ENCODE measurements at places on chromosomes 3 and 15.

DNA sequence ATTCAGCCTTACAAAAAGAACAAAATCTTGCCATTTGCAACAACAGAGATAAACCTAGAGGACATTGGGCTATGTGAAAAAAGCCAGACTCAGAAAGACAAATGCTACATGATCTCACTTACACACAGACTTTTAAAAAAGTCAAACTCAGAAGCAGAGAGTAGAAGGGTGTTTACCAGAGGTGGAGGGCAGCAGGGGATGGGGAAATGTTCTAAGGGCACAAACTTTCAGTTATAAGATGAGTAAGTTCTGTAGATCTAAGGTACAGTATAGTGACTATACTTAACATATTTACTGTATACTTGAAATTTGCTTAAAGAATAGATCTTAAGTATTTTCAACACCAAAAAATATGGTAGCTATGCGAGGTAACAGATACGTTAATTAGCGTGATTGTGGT is 3.0 kb downstream of the MYEF2 start:
- no peak for DNase-seq

GRCh38 chr3:153291059-153291685 is 129.1 kb downstream of the RAP2B start:
- no peak for DNase-seq

- DNase-seq = no peak
Observed at GRCh38 chr3:19148768-19149091, 420 bp downstream of the KCNH8 start.

GRCh38 chr3:21779909-21780308 is 28.9 kb upstream of the ZNF385D start:
- DNase-seq = no peak

DNA sequence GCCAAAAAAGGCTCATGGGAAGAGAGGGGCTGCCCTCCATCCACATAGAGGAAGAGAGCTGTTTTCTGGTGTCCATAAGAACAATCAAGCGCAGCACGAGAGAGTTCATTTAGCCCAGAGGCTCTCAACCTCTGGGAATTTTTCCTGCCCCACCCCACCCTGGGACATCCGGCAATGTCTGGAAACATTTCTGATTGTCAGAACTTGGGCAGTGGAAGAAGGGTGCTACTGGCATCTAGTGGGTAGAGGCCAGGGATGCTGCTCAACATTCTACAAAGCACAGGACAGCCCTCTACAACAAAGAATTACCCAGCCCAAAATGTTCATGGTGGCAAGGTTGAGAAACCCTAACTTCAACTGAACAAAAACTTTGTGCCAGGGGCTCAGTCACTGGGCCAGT is 92.9 kb downstream of the RAB11A start:
- DNase-seq = no peak

DNA sequence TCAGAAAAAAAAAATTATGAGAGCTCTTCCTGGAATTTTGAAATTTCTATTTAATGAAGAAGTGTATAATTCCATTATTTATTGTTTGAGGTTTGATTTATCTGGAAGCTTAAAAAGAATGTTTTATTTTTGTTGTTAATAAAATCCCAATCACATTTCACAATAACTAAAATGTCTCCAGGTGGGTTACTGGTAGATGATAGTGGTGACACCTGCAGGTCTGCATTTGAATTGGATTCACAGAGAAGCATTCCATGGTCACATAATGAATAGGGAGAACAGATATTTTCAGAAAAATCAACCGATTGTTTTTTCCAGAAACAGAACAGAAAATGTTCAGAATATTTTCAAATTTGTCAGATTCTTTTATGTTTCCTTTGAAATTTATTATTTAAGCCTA is 48.3 kb downstream of the ASB7 start:
- no peak for DNase-seq

DNA sequence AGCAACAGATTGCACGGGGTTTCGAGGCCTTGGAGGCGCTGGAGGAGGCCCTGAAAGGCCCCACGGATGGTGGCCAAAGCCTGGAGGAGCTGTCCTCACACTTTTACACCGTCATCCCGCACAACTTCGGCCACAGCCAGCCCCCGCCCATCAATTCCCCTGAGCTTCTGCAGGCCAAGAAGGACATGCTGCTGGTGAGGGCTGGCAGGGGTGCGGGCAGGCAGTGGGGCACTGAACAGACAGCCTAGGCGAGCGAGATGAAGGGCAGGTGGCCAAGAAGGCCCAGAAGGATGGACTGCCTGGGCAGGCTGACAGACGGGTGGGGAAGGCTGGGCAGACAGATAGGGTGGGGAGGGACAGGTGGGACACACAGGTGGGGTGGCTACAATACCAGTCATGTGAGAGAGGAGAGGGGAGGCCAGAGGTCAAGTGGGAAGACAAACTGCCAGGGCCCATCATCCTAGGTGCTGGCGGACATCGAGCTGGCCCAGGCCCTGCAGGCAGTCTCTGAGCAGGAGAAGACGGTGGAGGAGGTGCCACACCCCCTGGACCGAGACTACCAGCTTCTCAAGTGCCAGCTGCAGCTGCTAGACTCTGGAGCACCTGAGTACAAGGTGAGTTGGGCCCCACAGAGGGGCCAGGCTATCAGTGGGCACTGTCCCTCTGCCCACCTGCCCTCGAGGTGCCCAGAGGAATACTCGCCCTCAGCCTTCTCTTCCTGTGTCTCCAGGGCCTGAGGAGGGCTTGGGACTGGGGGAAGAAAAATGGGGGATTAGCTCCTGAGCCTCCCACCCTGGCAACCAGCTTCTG is 3.1 kb downstream of the PARP3 start:
- no peak for DNase-seq

- DNase-seq = no peak
Observed at GRCh38 chr15:64943512-64944225, 32.0 kb downstream of the ANKDD1A start.

DNA sequence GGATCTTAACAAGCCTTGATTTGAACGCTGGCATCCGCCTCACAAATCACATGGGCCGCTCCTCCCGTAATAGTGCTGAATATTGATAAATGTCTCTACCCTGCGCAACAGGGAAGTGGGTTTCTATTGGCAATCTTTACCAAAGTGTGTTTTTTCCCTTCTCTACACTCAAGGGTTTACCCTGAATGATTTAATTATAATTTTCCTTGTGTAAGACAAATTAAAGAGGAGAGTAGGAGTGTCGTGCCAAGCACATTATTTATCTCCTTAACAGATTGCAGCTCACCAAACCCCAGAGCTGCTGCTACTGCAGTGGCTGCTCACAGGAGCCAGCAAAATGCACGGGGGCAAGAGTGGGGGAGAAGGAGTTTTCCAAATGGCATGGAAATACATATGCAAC is 545.8 kb downstream of the FOXP1 start:
- no peak for DNase-seq

DNA sequence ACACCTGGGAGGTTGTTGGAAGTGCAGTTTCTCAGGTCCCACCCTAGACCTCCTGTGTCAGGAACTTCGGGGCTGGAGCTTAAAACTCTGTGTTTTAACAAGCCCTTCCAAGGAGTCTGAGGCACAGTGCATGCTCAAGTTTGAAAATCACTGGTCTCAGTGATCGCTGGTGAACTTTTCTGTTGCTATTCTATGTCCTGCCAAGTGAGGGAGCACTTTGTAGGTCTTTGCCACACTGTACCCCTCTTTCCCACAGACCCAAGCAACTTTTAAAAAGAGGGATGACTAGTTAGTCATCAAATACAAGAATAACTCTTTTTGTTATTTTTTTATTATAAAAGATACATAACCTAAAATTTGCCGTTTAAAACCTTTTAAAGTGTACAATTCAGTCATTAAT is 133.7 kb downstream of the AGBL1 start:
- no peak for DNase-seq

- DNase-seq = no peak
Observed at GRCh38 chr15:67335534-67336222, 81.1 kb downstream of the IQCH start.

DNA sequence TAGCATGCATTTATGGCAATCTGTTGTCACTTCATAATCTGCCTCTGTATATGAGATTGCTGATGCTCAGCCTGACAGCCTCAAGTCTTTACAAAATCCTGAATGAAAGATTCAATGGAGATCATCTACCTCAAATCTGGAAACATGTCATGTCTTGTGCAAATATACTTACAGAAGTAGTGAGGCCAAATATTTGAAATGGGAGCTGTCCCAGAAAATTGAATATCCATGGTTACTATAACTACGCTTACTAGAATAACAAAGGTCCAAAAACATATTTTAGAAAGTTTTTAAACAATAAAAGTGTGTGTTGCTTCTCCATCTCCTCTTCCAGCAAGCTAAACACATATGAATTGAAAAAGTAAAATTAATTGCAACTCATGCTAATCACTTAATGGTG is 133.2 kb upstream of the DPH6 start:
- no peak for DNase-seq

GRCh38 chr3:37174532-37175126 is at the start of gene LRRFIP2:
TSS of gene LRRFIP2 (minus strand) at chr3:37174582. CDS start at chr3:37148983, 25,599 bp downstream.
- DNase-seq = peak; percentile 6

DNA sequence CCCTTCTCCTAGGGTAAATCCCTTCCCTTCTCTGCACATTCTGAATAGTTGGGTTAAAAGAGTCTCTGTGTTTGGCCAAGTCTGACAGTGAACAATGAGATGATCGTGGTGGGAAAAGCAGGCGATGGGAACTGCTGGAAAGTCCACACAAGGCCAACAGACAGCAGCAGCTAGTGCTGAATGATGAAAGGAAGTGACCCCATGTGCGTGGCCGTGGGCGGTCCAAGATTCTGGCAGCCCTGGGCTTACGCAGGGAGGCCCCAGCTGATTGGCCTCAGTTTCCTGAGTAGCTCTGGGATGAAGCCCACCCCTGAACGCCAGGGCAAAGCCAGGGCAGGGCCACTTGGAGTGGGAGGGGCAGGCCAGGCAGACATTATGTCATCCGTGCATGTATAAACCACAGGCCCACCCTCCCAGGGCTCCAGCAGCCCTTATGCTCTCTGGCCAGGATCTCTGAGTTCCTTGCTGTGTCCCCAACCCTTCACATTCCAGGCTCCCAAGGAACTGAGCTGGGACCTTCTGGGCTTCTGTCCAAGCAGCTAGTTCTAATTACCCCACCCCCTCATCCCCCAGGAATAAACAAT is 57.8 kb downstream of the CDC25A start:
- no peak for DNase-seq

DNA sequence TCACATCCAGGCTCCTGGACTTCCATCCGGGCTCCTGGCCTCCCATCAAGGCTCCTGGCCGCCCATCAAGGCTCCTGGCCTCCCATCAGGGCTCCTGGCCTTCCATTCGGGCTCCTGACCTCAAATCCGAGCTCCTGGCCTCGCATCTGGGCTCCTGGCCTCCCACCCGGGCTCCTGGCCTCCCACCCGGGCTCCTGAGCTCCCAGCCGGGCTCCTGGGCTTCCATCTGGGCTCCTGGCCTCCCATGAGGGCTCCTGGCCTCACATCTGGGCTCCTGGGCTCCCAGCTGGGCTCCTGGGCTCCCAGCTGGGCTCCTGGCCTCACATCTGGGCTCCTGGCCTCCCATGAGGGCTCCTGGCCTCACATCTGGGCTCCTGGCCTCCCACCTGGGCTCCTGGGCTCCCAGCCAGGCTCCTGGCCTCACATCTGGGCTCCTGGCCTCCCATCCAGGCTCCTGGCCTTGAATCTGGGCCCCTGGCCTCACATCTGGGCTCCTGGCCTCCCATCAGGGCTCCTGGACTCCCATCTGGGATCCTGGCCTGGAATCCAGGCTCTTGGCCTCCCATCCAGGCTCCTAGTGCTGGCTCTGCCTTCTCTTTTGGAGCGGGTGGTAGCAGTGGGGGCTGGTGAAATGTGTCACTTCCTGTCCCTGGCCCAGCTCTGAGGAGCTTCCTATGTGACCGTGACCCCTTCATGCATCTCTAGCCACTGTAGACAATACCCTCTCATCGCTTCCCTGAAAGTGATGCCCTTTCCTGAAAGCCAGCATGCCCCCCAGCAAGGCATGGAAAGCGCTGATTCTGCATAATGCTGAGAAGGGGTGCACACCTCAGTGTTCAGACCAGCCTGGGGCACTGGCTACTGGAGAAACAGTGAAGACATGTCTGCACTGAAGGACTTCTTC is 62.7 kb upstream of the BLM start:
- DNase-seq = no peak

GRCh38 chr3:57079474-57079831 is 19.0 kb downstream of the SPATA12 start:
- no peak for DNase-seq

- DNase-seq = no peak
Observed at GRCh38 chr15:64461721-64462162, 1.4 kb downstream of the ZNF609 start.

- no peak for DNase-seq
Observed at GRCh38 chr3:195769551-195769950, 42.2 kb downstream of the MUC4 start.

GRCh38 chr3:41117398-41117870 is 81.9 kb upstream of the CTNNB1 start:
- peak; percentile 56 for DNase-seq

DNA sequence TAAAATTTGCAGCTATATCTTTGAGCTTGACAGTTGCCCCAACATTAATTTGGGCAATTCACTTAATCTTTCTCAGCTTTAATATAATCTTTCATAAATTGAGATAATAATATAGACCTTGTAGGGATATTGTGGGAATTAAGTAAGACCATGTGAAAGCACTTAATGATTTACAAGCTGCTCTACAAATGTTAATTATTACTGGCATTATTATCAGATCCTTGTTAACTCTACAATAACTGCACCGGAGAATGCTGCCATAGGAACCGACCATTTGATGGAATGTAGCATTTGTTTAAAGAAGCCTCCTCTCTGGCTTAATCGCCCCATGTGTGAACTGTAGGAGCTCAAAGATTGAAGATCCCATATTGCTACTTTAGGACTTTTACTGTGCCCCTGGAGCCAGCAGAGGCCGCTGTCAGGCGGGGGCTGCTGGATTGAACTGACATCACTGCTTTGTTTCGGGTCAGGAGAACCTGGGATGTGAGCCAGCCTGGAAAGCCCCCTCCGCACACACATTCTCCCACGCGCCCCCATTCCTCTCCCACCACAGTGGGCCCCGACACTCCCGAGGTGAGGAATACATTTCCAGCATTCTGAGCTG is 154.2 kb upstream of the TNIK start:
- DNase-seq = no peak

GRCh38 chr3:129054605-129055104 is 5.9 kb upstream of the GP9 start:
- no peak for DNase-seq

- DNase-seq = no peak
Observed at GRCh38 chr15:40906991-40907802, 12.9 kb downstream of the VPS18 start.

GRCh38 chr3:183697610-183698317 is at the start of gene YEATS2:
TSS of gene YEATS2 (plus strand) at chr3:183697797. CDS start at chr3:183715163, 17,366 bp downstream.
- DNase-seq = peak; percentile 62

- no peak for DNase-seq
Observed at GRCh38 chr3:48406443-48407431, 23.1 kb downstream of the PLXNB1 start.

- no peak for DNase-seq
Observed at GRCh38 chr3:13236557-13237173, 163.4 kb upstream of the IQSEC1 start.

- DNase-seq = no peak
Observed at GRCh38 chr15:82808634-82809041, 790 bp upstream of the WHAMM start.
